ENCODE measurements at places on chromosomes 11 and 22.

DNA sequence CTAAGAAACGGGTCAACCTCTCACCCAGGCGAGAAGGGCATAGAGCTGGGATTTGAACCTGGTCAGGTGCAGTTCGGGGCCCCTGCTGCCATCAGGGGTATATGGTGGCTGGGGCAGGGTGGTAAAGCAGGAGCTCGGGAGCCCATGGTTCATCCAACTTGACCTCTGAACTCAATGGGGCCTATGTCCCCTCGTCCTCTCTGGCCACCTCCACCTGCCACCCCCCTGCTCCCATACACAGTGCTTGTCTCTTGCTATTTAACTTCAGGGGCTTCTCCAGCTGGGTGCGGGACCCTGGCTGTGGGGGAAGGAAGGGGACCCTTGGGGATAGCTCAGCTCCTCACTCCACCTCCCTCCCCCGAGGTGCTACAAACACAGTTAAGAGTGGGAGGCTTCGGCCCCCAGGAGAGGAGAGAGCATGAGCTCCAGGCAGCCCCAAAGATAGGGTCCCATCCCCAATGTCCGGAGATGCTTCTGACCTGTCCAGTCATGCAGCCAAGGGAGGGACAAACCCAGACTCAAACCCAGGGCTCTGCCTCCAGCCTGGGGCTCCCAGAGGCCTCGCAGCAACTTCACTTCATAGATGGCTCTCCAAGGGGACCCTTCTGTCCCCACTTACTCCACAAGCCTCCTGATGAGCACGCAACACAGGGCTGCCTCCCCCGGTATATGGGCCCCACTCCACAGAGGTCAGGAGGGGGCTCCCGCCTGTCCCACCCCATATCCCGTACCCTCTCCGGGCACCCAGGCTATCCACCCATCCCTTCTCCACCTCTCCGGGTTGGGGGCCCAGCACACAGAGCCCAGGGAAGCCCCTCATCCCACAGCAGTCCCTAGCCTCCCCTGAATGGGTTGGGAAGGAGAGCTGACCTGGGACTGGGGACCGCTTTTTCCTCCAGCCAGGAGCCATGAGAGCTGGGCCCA is 712 bp downstream of the IL2RB start:
- DNase-seq: no peak

DNA sequence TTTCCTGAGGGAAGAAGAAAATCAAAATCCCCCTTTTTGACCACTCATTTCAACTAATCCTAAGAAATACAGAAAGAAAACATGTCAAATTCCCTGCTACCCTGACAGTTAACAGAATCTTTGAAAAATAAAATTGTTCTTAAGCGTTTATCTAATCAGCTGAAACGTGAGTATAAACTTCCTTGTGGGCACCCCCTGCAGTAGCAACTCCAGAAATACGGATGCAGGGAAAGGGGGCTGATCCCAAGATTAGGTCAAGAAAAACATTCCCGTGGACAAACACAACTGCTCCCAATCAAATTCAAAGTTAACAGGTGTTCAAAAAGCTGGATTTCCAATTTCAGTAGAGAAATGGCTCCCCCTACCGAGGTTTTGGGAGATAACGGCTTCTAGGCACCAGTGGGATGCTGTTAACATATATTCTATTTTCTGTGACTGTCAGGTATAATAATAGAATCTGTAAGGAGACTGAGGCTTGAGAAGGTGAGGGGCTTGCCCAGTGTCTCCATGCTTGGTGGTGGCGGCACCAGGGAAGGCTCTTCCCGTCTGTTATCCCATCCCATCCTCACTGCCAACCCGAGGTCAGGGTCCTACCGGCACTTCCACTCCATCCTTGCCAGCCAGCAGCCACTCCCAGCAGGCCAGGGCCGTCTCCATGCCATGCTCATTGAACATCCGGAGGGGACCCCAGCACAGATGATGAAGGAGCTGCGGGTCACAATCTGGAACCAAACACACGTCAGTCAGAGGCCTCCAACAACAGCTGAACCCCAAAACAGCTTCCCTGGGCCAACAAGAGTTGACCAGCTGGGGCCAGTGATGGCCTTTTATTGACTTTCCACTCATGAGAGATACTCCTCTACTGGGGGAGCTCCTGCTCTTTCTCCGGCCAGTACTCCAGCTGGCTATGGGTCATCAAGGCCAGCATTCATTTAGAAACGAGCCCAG is 32.0 kb upstream of the SERPIND1 start:
- peak; percentile 31 for DNase-seq

DNA sequence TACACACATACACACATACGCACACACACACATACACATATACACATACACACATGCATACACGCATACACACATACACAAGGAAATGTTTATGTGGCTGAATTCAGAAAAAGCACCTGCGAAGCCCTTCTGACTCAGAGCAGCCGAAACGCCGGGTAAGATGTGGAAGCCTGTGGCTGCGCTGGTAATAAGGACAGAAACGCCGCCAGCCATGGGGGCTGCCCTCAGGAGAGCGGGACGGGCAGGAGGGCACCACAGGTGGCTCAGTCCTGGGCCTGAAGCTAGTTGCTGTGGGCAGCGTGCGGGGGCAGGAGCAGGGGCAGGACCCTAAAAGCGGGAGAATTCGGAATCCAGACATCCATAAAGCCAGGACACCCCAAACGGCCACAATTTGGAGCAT is 378.3 kb downstream of the BRD1 start:
- DNase-seq: no peak

DNA sequence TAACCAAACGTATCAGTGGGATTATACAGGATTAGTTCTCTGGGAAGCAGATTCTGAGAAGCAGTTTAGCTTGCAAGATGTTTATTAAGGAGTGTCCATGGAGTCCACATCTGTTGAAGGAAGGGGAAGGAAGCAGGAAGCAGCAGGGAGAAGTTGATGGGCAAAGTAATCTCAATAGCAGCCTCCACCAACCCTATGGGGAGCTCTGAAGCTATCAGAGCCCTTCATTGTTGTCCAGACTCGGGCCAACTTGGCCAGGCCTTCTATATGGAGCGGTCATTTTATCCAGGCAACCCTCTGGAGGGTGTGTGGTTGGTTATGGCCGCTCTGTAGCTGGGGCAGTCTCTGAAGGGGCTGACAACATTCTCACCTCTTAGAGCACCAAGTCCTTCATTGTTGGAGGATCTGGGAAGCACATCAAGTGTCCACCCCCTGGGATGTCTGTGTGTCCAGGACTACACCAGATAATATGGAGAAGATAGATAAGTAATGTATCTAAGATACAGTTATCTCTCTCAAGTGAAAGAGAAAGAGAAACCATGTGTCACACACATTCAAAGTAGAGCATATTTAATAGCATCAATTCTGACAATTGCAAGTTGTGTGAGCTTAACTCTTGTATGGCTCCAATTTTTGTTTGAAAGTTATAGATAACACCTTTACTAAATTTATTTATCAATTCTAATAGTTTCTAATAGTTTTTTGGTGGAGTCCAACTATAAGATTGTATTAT is 101.7 kb upstream of the TRIM77 start:
- DNase-seq: no peak

DNA sequence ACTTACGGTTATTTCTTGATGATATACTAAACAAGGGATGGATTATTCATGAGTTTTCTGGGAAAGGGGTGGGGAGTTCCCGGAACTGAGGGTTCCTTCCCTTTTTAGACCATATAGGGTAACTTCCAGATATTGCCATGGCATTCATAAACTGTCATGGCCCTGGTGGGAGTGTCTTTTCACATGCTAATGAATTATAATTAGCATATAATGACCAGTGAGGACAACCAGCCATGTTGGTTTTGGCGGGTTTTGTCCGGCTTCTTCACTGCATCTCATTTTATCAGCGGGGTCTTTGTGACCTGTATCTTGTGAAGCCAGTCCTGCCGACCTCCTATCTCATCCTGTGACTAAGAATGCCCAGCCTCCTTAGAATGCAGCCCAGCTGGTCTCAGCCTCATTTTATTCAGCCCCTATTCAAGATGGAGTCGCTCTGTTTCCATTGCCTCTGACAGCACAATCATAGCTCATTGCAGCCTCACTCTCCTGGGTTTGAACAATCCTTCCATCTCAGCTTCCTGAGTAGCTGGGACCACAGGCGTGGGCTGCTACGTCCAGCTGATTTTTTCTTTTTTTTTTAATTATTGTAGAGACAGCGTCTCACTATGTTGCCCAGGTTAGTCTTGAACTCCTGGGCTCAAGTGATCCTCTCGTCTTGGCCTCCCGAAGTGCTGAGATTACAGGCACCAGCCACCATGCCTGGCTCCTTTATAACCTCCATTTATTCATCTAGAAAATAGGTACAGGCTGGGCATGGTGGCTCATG is 52.6 kb upstream of the EMID1 start:
- no peak for DNase-seq

DNA sequence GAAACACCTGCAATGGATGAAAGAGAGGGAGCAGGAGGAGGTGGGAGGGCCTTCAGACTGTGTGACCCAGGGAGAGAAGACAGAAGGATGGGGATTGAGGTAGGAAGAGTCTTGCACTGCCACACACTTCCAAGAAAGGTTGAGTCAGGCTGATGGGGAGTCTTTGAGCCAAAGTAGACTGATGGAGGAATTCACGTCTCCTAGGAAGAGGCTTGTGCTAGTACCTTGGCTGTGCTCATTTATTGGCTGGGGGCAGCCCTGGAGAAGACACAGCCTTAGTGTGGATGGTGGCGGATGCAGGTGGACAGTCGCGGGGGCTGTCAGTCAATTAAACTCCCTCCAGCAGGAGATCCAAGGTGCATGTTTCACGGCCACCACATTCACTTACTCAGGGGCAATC is 16.2 kb upstream of the ACCSL start:
- no peak for DNase-seq

- no peak for DNase-seq
Measured at GRCh38 chr11:71336176-71336995, 84.0 kb upstream of the SHANK2 start.

- no peak for DNase-seq
Measured at GRCh38 chr22:43228330-43228729, 41.4 kb upstream of the TTLL12 start.

GRCh38 chr11:125129316-125129993 is 18.0 kb upstream of the TMEM218 start:
- no peak for DNase-seq

GRCh38 chr11:96456111-96456510 is 66.3 kb downstream of the JRKL start:
- DNase-seq: no peak

DNA sequence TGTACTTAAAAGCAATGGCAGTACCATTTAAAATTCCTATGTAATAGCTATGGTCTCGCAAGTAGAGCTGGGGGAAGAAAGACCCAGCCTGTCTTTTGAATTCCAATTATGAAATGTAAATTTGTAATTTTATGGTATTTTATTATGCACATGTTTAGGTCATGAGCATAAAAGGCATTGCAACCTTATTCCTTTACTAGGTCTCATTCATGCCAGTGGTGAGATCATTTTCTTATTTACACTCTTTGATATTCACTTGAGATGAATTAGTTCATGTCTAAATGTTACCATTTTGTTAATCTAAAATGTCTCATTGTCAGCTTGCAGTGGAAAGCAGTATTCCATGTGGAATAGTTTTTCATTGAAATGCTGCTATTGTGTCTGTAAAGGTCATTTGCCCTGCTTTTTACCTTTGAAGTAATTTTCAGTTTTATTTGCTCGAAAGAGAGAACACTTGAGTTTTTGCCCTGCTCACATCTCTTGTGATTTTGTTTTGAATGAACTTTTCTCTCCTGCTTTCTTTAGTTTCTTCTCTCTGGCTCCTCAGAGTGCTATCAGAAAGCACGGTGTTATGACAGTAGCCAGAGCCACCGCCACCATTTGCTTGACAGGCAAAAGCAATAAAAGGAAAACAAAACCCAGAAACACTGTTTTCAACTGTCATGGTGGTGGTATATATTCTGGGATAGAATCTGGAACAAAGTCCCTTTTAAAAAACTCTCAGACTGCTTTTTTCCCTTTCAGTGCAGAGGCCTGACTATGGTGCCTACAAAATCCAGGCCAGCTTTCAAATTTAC is 37.2 kb upstream of the RAG2 start:
- DNase-seq: no peak

DNA sequence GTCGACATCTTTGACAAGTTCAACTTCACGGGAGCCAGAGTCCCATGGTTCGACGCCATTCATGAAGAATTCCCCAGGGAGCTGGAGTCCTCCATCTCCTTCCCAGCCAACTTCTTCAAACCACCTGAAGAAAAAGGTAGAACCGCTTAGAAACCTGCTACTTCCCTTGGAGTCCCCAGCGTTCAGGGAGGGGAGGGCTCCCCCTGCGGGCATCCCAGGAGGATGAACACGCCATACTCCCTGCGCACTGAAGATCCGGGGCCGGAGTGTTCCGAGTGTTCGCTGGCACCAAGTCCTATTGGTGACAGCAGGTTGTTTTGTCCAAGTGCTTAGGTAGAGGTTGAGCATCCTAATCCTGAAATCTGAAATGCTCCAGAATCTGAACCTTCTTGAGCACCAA is 51.7 kb upstream of the PRODH start:
- no peak for DNase-seq

GRCh38 chr11:104661471-104661870 is 236.8 kb downstream of the CASP12 start:
- no peak for DNase-seq

DNA sequence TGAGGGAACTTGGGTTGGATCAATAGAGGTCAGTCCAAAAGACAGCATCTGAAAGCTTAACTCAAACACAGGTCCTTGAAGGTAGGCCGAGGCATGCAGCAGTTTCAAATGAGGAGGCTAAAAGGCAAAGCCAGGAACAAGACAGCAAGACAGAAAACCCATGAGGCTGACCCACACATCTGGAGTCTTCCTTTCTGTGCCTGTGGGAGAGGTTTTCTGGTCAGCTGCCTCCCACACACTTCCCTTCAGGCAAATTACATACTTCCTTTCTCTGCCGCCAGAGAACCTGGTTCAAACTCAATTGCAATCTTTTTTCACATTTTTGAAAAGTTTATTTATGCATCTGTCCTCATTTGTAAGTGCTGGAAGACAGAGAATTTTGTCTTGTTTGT is 29.8 kb upstream of the CRTAM start:
- no peak for DNase-seq

DNA sequence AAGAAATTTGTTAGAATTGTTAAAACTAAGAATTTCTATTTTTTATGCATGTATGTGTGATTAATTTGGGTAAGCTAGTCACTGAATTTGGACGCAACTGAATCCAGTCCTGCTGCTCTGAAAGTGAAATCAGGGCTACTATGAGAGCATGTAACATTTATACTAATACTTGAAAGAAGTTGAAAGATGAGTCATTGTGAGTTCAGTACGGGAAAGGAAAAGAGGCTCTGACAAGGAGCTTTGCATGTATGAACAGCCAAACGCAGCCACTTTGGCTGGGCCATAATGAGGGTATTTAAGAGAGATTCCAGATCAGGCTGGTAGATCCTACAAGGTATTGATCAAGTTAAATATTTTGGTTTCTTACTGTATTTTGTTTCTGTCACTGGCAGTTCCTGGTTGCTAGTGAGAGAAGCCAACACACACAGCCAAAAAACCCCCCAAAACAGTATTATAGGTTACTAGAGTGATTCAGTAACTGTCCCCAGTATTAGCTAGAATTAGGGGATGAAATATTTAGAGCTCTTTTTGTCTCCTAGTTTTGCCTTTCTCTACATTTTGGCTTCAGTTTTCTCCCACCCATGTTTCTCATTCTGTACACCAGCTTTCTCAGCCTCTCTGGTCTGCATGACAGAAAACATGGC is 14.1 kb downstream of the AASDHPPT start:
- no peak for DNase-seq
